ENCODE measurements at places on chromosomes 16 and 17.

DNA sequence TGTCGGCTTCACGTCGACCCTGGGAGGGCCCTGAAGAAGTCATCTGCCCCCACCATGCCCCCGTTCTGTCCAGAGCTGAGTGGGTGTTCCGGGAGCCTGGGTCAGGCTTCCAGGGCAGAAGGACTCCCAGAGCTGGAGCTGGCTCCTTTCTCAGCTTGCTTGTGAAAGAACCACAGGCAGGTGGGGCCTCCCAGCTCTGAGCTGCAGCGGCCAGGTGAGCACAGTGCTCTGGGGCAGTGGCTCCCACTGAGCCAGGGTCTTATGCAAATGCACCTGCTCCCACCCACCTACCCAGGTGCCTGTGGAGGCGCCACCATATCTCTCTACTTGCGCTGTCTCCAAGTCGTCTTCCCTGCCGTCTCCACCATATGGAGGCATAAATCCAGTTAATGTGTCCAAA is 140.0 kb upstream of the RPL38 start:
- DNase-seq, result no peak

- DNase-seq, result no peak
Observed at GRCh38 chr17:49365667-49366066, 3.6 kb upstream of the ZNF652 start.

DNA sequence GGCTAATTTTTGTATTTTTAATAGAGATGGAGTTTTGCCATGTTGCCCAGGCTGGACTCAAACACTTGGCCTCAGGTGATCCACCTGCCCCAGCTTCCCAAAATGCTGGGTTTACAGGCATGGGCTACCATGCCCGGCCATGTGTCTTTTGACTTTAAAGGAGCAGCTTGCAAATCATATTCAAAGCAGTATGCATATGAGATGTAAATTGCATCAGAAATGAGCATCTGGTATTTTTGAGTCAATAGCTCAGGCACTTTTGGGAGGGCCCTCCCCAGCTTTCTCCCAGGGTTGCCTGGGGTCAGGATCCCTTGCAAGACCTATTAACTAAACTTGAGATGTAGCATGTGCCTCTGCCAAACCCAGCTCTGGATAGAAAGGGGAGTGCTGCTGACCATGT is 21.5 kb downstream of the EPOP start:
- no peak for DNase-seq

DNA sequence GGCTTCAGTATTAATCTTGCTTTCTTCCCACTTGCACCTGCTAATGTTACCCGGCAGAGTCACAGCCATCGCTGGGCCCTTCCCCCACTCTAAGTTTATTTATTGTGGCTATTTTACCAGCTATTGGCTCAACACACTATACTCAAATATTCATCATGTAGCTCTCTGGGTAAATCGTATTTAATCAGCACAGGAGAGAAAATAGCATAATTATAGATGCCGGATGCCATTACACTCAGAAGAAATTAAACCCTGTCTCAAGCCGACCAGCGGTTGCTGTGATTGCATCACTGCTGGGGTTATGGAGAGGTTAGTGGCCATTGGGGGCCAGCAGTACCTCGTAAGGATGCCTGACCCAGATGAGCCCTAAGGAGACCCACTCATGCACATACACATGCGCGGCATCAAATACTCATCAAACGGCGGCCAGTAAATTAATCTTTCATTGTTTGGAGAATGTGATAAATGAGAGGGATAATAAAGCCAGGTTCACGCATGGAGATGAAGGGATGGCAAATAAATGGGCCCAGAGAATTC is 269.5 kb upstream of the ZFHX3 start:
- no peak for DNase-seq

DNA sequence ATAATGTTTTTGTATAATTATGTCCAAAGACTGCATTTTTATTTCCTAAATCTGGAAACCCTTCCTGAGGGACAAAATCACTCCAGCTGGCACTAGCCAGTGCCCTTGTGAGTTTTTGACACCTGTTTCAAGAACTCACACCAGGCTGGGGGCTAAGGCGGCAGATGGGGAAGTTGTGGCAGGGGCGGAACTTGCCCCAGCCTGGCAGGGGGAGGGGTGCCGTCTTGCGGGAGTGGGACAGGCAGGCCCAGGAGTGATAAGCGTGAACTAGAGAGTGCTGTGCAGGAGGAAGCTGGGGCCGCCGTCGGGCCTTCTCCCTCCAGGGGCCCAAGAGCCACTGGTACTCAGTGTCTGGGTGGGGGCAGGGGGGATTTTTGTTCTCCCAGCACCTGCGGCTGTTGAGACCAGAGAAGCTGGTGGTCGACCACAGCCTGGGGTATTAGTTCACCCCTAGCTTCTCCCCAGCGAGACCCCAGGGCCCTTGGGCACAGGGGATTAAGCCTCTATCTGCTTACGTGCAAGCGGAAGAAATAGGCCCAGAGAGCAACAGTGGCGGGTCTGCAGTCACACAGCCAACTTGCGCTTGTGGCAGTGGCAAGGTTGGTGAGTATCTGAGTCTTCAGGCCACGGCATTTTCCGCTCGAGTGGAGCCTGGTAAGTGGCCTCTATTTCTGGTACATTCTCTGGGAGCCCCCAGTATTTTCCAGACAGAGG is 40.2 kb upstream of the PLCG2 start:
- no peak for DNase-seq
